ENCODE measurements at places on chromosomes 1 and 21.

DNA sequence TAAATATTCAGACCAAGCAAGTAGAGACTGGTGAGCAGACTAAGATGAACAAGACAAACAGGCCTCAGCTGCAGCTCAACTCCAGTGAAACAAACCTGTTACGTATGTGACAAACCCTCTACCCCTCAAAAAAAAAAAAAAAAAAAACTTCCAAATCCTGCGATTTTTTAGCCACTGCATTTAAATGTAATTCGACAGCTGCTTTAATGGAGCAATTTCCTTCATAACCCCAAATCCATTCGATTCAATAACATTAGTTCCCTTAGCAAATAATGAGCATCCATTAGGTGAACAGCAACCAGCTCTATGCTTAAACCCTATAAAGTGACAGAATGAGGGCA is 31.1 kb downstream of the SIPA1L2 start:
- DNase-seq, result no peak

DNA sequence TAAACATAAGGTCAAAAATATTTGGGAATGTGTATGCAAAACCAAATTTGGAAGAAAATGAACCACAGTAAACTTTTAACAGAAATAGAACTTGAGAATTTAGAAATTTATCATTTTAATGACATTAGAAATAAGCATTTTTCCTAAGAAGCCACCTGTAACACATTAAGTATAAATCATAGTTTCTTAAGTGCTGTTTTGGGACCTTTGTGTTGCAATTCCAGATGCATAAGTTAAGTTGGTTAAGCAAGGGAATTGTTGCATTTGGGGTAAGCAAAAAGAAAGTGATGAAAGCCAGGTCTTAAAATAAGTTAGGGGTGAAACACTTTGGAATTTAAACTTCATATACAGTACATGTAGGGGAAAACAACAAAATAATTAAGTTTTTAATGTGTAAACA is 49.8 kb downstream of the CDKN2C start:
- no peak for DNase-seq

DNA sequence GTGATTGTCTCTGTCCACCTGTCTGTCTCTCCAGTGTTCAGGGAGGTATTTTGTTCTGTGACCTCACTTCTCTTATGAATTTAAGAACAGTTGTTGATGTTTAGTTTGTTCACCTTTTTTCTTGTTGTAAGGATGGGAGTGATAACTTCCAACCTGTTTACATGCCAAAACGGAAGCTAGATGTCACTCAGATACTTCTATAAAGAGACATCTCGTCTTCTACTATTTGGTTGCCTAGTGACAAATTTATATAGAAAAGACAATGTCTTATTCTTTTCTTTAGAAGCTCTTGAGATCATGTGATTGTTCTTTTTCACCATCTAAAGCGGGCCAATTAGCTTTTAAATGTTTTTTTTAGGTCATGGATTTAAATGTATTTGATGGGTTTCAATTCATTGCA is 33.8 kb downstream of the PRSS38 start:
- no peak for DNase-seq

GRCh38 chr1:159868766-159869165 is 6.3 kb upstream of the VSIG8 start:
- no peak for DNase-seq

DNA sequence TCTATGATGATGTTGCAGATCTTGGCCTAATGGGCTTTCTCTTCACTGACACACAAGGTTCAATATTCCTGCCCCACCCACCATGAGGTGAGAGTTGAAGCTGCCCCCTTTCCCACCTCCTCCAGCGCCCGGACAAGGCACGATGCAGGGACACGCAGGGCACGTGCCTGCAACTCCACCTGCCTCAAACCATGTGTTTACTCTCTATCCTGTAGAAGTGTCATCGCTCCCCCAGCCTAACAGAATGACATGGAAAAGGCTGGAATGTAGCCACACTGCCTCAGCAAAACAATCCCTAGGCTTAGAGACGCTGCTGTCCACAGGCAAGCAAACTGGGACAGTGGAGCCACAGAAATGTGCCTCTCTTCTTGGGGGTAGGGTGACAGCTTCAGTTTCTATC is 92.9 kb upstream of the SOD1 start:
- no peak for DNase-seq

DNA sequence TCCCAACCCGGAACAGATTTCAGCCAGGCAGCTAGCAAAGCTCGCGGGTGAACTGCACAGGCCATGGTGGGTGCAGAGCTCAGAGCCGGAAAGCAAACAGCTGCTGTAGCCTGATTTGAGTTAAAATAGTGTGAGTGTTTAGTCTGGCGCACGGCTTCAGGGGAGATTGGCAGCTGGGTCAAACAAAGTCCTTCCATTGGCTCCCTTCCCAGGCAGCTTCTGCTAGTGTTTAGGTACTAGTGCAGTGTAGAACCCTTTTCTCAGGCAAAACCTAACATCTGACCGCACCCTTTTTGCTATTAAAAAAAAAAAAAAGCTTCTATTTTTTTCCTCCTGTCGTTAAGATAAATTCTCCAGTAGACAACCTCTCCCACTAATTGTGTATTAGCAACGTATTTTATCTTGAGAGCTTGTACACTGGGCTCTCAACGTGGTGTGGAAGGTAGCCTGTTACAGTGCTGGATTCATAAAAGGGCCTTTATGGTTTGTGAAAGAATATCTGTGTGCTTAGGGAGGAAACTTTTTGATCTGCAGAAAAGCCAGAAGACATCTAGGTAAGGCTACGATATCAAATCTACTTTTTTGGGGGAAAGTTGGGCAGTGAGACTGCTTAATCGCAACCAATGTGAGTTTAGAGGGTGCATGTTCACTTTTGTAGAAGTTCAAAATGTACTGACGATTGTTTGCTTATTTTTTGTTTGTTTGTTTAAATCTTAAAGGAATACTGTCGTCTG is 689.6 kb downstream of the USP25 start:
- no peak for DNase-seq

- peak; percentile 25 for DNase-seq
Measured at GRCh38 chr1:245153081-245153551, 1.7 kb upstream of the KIF26B start.

DNA sequence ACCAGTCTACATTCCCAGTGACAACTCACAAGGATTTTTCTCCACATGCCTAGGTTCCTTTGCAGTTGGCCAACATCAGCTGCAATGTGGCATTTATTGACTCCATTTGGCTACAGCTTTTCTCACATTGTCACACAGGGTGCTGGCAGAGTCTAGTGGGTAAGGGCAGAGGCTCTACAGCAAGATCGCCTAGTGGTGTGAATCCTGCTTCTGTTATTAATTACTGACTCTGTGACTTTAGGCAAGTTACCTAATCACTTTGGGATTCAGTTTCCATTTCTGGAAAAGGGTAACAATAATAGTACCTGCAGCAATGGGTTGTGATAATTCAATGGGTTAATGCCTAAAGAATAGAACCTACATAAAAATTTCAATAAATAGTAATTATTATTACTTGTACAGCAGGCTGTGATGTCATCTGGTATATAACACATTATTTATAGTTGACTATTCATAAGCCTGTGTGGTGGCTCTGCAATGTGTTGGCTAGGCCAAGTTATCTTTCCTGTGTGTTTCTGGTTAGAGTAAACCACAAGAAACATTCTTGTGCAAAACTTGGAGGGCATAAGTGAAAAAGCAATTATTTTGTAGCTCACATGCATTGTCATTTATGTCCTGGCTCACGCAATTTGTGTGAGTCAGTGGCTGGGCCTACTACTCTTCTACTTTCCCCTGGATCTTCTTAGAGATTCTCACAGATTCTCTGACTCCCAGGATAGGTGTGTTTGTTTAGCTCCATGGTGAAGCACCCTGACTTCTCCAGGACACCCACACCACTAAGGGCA is 59.5 kb downstream of the PTGS2 start:
- DNase-seq, result no peak

- DNase-seq, result no peak
Measured at GRCh38 chr1:79042117-79042516, 35.6 kb upstream of the ADGRL4 start.

DNA sequence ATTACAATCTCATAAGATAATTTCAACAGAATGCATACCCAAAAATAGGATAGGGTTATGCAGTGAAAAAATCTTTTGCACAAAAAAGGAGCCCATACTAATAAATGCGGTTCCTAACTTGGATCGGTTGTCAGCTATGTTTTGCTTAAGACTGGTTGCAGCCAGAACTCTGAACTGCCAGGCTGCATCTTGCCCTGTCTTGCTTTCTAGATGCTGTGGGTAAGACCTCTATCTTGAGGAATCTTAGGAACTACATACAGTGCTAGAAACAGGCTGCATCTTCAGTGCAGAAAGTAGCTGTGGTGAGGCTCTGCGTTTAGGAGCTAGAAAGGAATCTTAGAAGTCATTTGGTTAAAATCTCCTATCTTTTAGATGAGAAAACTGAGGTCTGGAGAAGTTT is 45.6 kb upstream of the PLA2G4A start:
- DNase-seq, result no peak

DNA sequence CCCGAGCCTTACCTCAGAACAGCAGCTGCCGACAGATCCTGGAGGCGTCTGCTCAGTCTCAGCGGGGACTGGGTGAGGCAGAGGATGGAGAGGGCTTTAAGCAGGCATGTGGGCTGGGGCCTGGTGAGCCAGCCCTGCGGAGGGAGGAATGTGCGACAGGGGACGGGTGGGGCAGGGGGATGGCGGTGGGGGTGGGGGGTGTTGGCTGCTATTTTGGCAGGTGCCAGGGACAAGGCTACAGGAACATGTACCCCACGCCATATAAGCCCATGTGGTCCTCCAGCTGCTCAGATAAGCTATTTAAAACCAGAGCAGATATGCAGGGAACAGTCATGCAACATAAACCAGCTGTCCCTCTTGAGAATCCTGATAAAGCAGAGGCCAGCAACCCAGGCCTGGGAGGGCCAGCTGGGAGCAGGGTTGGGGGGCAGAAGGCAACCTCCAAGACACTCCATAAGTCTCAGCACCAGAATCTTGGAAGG is at the start of gene TNNT2:
TSS of gene TNNT2 (minus strand) at position 70 of the 482 bp plus-strand sequence. CDS start 4,426 bp downstream, outside the sequence.
- no peak for DNase-seq

GRCh38 chr1:94986783-94987182 is 59.9 kb upstream of the CNN3 start:
- DNase-seq, result no peak

GRCh38 chr1:230091473-230092231 is 24.6 kb downstream of the GALNT2 start:
- DNase-seq, result no peak

- no peak for DNase-seq
Measured at GRCh38 chr1:158516966-158517365, 37.2 kb downstream of the OR6Y1 start.

DNA sequence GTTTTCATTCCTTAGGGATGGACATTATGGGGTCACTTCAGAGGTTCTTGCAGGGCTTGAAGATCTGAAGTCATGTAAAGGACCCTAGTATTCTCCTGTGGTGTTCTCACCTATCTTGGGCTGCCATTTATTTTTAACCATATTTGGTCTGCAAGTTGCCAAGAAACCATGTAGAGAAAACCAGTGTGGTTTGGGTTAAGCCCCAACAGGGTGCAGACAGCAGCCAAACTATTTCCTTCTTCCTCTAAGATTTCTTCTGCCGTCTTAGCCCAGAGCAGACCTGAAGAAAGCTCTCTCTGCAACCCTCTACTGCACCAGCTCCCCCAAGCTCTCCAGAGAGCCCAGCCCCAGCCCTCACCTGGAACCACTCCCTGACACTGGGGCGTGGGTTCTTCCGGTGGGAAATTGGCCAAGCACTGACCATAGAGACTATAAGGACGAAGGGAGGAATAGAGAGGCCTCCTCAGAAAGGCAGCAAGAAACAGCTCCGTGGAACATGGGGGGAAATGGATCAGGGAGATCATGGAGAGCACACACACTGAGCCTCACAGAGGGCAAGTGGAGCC is 136.6 kb downstream of the SYF2 start:
- DNase-seq, result no peak

GRCh38 chr1:90384193-90384592 is 332.9 kb downstream of the BARHL2 start:
- DNase-seq, result no peak

- no peak for DNase-seq
Measured at GRCh38 chr1:54681358-54681757, 34.3 kb upstream of the TTC4 start.

GRCh38 chr1:55685560-55685959 is 470.4 kb upstream of the USP24 start:
- no peak for DNase-seq

- DNase-seq, result no peak
Measured at GRCh38 chr1:218397752-218398339, 52.7 kb downstream of the TGFB2 start.

- no peak for DNase-seq
Measured at GRCh38 chr1:228162286-228163006, 3.2 kb upstream of the IBA57 start.

DNA sequence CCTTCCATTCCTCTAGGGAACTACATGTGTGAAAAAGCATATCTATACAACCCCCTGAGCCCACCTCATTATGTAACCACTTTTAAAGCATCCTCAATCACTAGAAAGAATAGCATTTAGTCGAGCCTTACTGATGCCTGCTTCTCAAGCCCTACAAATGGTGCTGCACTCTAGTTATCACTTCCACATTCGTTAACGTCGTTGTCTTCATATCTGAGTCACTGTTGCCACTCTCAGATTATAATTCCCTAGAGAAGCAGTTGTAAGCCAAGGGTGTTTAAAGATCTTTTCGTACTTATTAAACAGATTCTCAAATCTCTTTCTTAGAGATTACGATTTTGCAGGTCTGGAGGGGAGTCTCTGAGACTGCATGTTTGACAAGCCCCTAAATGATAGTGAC is 16.5 kb downstream of the ATP1B1 start:
- DNase-seq, result no peak

GRCh38 chr1:113976609-113977278 is 2.5 kb upstream of the OLFML3 start:
- DNase-seq, result no peak

GRCh38 chr21:26055010-26055409 is 115.6 kb downstream of the APP start:
- DNase-seq, result no peak

DNA sequence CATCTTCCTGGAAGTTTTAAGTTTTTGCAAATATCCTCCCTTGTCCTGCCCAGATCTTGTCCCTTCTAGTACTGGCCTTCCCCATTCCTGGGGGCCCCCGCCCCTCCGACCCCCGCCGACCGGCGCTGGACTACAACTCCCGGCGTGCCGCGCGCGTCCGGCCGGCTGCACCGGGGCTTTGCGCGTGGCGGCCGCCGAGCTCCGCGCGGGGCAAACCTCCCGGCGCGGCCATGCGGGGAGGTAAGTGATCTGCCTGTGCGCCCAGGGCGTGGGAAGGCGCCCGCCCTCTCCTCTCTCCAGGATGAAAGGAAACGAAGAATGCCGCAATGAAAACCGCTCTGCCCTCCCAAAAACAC is 3.2 kb upstream of the SAMD13 start:
- no peak for DNase-seq

All from stimulated activated CD8-positive, alpha-beta memory T cell treated with anti-CD3 and anti-CD28 coated beads, Interleukin-7, amount 100 ng/mL, for 1 hour (primary cell).